Suppressor macrophage (primary cell): ENCODE measurements at places on chromosomes 16 and 17.

DNA sequence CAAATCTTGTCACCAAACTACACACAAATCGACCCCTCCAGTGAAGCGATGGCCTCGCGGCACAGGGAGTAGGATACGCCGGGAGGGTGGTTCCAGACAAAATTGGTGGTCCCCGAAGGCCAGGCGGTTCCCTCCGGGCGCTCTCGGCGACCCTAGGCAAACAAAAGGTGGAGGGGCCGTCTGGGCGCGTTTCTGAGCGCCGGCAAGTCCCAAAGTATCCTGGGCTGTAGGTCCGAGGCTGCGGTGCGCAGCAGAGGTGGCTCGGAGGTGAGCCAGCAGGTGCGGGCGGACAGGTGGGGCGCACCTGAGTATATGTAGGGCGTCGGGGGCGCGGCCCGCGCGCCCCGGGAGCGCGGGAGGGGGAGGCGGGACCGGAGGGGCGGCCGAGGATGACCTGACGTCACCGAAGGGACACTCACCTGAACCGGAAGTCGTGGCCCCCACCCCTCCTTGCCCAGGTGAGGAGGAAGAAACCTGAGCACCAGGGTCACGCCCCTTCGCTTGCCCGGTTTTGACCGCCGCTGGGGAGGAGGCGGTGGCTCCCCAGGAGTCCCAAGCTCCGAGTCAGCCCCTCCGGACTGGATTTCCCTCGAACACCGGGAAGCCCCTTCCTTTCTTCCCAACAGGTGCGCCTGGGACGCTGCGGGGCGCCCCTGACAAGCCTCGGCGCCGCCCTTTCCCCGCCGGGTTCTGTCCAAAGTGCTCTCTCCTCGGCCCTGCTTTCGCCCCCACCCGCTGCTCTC is at the start of gene CLDN7:
Gene CLDN7, minus strand, starts transcription at position 287 of the 743 bp plus-strand sequence. CDS start 435 bp downstream, outside the sequence.
- DNase-seq = no peak

DNA sequence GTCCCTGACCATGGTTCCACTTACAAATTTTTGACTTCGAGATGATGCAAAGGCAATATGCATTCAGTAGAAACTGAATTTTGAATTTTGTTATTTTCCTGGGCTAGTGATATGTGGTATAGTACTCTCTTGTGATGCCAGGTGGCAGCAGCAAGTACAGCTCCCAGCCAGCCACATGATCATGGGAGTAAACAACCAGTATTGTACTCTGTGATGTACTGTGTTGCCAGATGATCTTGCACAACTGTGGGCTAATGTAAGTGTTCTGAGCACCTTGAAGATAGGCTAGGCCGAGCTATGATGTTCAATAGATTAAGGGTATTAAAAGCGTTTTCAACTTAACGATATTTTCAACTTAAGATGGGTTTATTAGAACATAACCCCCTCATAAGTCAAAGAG is 250.8 kb downstream of the STX8 start:
- DNase-seq = no peak

GRCh38 chr17:49730078-49730784 is 22.5 kb upstream of the SLC35B1 start:
- DNase-seq = no peak

DNA sequence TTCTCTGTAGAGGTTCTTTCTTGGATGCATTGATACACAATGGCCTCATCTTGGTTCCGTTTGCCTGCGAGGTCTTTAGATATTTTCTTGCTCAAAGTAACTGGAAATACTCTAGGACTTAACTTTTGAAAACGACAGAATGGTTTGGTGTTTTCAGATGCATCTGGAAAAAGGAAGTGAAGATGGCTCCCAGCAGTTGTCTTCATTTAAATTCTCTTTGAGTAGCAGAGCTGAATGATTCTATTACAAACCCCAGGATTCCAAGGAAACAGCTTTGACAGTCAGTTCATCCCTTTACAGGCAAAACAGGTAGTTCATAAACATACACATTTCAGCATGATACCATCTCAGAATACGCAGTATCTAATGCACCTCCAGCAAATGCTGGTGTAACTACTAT is 54.8 kb downstream of the PSMD12 start:
- DNase-seq = no peak

DNA sequence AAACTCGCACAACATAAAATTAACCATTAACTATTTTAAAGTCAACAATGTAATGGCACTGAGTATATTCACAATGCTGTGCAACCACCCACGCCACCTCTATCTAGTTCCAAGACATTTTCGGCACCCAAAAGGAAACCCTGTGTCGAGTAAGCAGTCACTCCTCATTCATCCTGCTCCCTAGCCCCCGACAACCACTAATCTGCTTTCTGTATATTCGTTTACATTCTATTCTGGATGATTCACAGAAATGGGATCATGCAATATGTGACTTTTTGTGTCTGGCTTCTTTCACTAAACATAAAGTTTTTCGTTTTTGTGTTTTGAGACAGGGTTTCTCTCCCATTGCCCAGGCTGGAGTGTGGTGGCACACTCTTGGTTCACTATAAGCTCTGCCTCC is 42.2 kb upstream of the HAPSTR1 start:
- no peak for DNase-seq

DNA sequence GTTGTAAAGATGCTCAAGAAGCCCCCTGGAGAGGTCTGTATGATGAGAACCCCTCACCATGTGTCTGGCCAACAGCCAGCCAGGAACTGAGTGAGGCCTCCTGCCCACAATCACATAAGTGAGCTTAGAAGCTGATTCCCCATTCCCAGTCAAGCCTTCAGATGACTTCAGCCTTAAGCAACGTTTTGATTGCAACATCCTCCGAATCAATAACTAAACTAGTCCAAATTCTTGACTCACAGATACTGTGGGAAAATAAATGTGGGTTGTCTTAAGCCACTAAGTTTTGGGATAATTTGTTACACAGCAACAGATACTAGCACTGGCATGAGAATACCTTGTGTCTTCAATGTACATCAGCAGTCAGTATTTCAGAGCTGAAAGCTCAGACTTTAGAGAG is 54.5 kb upstream of the HS3ST4 start:
- DNase-seq = no peak

- no peak for DNase-seq
Observed at GRCh38 chr16:88074041-88074440, 122.8 kb downstream of the BANP start.

DNA sequence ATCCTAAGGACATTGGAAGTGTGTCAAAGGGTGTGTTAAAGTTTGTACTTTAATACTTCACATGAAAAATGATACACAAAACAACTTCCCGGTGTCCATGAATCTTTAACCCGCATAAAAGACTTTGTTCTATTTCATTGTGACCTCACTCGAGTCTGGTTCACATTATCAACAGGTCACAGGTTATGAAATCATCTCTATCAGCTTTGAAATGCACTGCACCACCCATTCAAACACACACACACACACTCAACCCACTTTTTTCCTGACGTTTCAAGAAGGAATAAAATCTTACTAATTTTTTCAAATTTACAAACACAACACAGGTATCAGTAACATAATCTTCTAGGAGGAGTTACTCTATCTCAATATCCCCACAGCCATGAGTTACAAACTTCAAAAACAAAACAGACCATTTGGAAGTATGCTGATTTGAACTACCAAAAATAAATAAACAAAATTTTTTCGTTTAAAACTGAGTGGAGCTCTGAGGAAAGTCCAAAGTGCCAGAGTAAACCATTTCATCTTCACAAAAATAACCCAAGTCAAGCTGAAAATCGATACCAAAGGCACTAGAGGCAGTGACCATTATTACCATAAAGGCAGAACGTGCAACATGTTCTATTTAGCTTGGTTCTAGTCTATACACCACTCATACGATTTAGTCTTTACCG is 2.7 kb downstream of the ACOX1 start:
- DNase-seq = no peak

DNA sequence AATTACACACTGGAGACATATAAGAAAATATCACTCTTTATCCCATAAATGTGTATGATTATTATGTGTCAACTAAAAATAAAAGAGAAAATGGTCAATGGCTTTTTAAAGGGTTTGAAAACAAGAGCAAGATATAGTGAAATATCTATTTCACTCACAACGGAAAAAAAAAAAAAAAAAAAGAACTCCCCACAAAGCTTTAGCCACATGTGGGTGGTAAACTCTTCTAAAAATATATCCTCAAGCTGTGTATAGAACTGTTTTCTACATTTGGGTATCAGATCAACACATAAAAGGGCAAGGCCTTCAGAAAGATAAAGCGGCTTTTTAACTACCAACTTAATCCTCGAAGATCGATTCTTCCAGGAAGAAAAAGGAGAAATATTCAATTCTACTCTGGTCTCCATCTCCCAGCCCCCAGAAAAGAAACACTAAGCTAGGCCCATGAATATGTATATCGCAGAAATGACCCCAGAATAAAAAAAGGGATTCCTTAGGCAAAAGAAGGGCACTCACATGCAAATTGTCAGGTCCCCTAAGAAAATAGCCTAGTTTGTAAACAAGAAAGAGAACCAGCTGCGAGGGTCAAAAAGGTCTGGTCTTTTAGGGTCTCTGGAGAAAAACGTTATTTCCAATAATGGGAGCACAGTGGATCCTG is 4.4 kb downstream of the LITAF start:
- no peak for DNase-seq

DNA sequence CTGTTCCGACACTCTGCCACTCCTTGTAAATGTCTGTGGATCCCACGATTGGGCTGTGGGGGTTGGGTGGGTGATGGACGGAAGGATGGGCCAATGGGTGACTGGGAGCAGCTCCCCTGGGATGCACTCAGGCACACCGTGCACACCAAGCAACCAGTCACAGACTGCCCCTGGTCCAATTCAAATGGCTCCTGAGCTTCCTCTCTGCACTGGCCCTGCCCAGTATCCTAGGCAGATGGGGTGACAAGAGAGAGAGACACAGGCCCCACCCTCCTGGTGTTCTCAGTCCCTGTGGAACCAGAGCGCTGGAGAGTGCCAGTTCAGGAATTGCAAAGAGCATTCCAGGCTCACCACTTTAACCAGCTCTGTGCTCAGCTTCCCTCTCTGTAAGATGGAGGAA is 32.8 kb downstream of the BEAN1 start:
- DNase-seq = no peak

- DNase-seq = peak; percentile 59
Observed at GRCh38 chr16:88856122-88856827, 472 bp downstream of the GALNS start.

- DNase-seq = no peak
Observed at GRCh38 chr16:88721236-88721635, 14.9 kb downstream of the CTU2 start.

DNA sequence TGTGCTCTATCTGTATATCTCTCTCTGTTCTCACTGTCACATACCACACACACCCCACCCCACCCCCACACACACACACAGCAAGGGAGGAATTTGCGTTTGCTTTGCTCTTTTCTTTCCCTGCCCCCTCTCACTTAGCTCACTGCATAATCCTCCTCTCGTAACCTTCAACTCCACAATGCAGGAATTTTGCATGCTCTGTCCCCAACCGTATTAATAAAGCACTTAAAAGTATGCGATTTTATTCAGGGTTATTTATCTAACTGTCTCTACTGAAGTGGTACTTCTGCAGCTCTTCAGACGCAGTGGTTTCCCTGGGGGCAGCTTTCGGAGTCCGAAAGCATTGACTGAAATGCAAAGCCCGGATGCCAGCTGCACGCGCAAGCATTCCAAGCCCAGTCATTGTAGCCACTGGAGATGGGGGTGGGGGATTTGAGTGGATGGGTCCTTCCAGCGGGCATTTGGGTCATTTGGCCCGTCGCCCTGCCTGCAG is 105.4 kb upstream of the RBFOX1 start:
- DNase-seq = no peak

GRCh38 chr17:11097121-11097520 is 143.9 kb upstream of the SHISA6 start:
- no peak for DNase-seq

DNA sequence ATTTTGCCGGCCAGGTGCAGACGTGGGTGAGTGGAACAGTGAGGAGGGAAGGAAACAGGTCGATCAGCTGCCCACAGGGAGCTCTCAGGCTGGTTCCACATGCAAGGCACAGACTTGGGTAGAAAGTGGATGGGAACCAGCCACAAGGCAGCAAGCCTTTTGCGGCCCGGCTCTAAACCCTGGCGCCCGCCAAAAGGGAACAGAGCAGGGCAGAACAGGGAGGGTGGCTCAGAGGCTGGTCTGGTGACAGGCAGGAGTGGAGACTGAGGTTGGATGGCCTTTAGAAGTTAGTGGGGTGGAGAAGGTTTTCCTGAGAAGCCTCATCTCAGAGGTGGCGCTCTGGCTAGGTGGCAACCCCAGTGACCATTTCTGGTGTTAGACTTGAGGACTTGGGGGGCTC is 10.4 kb downstream of the LLGL2 start:
- no peak for DNase-seq

GRCh38 chr16:57609541-57610401 is 18.7 kb upstream of the ADGRG1 start:
- DNase-seq = no peak

DNA sequence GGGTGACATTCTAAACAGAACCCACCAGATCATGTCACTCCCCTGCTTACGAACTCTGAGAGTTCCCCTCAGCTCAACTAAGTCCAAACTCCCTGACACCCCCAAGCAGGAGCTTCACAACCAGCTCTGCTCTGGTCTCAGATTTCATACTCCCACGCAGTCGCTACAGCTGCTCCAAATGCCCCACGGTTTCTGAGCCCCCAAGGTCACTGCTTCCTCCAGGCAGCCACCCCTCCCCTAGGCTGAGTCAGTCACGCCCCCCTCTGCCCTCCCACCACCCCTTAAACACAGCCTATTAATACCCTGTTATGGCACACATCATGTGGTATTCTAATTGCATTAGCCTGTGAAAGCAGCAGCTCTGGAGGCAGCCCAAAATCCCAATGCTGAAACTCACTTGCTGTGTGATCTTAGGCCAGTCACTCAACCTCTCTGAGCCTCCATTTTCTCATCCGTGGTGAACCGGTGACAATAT is 51.5 kb downstream of the GSG1L start:
- peak; percentile 6 for DNase-seq

- DNase-seq = no peak
Observed at GRCh38 chr17:59637611-59638310, 18.1 kb downstream of the CLTC start.

GRCh38 chr16:66247516-66248481 is 118.7 kb upstream of the CDH5 start:
- no peak for DNase-seq

GRCh38 chr16:4401510-4401909 is 14.9 kb downstream of the CORO7 start:
- DNase-seq = no peak

DNA sequence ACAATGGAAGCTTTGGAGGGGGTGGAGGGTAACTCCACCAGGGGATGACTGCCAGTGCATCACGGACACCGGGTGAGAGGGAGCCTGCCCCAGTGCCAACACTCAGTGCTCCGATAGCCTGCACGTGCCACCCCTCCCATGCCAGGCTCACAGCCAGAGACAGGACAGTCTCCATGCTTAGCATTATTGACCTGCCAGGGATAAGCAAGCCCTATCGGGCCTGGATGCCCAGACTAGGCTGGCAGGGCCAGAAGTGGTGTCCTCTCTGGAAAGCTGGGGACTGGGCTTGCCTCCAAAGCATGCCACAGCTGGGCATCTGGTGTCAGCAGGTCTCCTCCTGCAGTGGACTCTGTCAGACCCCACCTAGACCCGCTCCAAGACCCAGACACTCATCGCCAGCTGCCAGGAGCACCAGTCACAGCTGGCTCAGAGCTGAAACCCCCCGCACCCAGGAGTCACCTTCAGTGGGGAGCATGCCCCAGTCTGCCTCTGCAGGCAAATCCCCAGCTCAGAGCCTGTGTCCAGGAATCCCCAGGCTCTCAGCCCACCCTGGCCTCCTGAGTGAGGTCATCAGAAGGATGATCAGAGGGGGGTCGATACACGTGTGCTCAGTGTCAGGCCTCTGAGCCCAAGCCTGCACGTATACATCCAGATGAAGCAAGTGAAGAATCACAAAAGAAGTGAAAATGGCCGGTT is 1.8 kb upstream of the RHBDF1 start:
- DNase-seq = no peak

- DNase-seq = no peak
Observed at GRCh38 chr16:29687755-29688154, 8.8 kb downstream of the QPRT start.
